NCI-H1092 treated with DMSO at 0.1 percent for 48 hours (cell line): ENCODE measurements at places on chromosomes 16 and 17.
A peak's percentile ranks its signal among the peaks of the same experiment; 100 is the strongest.

DNA sequence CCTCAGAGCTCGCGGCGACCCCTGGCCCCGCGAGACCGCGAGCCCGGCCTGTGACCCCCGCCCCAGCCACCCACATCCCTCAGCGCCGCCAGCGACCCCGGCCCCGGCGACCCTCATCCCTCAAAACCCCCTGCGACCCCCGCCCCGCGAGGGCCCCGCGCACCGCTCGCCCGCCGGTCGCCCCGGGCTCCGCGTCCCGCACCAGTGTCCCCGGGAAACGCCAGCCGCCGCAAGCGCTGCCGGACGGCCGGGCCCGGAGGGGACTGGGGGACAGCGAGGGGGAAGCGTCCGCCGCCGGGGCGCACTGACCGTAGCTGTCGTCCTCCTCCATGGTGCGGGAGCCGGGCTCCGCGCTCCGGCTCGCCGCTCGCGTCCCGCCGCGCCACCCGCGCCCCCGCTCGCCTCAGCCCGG, at the start of gene CYTH1:
TSS of gene CYTH1 (minus strand) at position 381 of the 412 bp plus-strand sequence. CDS start at position 331, 50 bp downstream.
- DNase-seq: no peak

DNA sequence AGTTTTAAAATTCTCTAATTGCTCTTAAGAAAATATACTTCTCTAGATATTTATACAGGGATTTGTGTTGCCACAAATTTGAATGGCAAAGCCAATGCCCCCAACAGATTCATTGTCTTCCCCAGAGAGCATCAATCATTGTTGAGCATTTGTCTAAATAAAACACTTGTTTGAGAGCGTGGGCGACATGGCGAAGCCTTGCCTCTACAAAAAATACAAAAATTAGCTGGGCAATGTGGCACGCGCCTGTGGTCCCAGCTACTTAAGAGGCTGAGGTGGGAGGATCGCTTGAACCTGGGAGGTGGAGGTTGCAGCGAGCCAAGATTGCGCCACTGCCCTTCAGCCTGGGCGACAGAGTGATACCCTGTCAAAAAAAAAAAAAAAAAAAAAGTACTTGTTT, 13.4 kb upstream of the SRSF1 start:
- no peak for DNase-seq

DNA sequence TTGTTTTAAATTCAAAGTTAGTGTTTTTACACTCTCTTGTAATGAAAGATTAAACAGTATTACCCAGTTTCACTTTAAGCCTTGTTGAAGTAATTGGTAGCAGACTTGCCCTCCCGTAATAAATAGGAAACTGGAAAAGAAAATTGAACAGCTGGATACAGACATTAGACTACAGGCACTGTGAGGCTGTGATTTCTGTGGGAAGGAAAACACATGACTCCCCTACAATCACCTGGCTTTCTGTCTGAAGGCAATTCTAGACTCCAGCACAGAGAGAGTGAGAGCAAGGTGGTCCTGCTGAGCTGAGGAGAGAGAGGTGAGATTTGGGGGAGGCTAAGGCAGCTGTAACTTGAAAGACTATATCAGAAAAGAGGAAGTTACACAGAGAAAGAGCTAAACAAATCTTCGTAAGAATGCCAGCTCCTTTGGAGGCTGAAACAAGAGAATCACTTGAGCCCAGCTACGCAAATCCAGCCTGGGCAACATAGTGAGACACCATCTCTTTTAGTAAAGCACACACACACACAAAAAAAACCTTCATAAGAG, 57.8 kb upstream of the CDYL2 start:
- no peak for DNase-seq

GRCh38 chr16:27576729-27577128, 26.8 kb downstream of the KATNIP start:
- no peak for DNase-seq

GRCh38 chr16:85041219-85042166, 13.9 kb downstream of the KIAA0513 start:
- DNase-seq: peak; percentile 56

GRCh38 chr17:67717192-67717623, 528 bp upstream of the NOL11 start:
- no peak for DNase-seq

DNA sequence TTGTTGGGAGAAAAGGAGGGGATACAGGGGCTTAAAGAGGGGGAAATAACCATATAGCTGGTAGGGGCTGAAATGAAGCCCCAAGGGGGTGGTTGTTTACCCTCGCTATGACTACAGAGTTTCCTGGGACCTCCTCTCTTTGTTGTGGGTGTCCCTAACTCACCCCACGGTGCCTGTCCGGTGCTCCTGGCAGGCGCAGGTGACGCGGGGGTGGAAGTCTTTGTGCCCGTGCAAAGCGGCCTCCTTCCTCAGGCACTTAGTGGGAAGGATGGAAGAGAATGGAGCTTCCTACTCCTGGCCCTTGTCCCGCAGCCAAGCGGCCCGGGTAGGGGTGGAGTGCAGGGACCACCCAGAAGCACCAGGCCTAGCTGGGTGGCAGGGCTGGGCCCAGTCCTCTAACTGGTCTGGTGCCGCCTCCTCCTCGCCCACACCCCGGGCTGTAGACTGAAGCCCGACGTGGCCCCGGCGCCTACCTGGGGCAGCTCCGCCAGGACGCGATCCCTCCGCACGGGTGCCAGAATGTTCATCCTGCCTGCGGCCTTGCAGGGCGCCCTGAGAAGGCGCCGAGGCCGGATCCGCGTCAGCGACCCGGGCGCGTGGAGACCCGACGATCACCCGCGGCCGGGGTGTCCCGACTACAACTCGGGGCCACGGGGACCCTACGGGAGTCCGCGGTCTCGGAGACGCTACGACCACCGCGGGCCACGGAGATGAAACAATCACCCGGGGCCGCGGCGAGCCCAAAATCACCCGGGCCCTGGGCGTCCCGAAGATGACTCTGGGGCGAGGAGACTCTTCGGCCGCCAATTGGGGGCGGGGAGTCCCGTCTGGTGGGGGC, 709 bp downstream of the RAB34 start:
- DNase-seq: no peak

- peak; percentile 42 for DNase-seq
Measured at GRCh38 chr17:3012926-3013581, 50.4 kb downstream of the OR1D5 start.

GRCh38 chr16:17222871-17223401, 247.8 kb downstream of the XYLT1 start:
- DNase-seq: peak; percentile 16

DNA sequence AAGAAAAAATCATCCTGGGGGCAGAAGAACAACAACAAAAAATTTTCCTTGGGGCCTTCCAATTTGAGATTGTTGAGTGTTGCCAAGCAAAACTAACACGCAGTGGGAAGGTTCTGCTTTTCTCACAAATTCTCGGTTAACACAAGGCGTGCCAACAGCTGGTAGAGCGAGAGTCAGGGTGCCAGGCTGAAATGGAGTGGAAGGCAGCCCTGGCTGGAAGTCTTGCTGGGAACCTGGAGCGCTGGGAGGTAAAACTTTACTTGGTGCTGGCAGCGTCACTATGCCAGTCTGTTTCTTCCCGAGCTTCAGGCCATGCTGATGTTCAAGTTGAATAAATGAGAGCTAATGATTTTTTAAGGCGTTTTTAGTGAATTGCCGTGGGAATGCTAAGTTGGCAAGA, 189.4 kb downstream of the WWOX start:
- DNase-seq: no peak

- DNase-seq: no peak
Measured at GRCh38 chr17:82237746-82238471, 9.1 kb downstream of the SLC16A3 start.

- peak; percentile 26 for DNase-seq
Measured at GRCh38 chr16:2498531-2499253, 15.1 kb upstream of the ATP6V0C start.

DNA sequence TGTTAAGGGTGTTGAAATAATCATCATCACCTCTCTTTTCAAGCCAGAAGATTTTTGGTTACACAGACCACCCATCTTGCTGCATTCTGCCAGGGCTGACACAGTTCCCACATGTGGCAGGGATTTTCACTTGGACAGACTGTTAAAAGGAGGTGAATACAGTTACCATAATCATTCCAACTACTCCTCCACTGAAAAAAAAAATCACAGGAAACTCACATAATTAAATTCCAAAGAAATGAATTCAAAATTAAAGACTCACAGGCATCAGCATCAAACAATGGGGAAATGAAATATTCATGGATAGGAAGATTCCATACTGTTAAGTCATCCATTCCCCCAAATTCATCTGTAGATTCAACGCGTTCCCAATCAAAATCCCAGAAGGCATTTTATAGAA, 209.4 kb downstream of the MRTFB start:
- no peak for DNase-seq

GRCh38 chr17:13099926-13100325, 82.1 kb upstream of the ELAC2 start:
- no peak for DNase-seq

DNA sequence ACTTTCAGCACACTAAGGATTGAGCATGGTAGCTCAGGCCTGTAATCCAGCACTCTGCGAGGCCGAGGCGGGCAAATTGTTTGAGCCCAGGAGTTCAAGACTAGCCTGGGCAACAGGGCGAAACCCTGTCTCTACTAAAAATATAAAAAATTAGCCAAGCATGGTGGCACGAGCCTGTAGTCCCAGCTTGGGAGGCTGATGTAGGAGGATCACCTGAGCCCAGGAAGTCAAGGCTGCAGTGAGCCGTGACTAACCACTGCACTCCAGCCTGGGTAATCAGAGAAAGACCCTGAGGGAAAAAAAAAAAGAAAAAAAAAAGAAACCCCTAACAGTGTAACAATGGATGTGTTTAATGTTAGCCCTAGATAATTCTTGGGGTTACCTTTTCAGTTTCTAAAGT, 24.0 kb downstream of the PARN start:
- DNase-seq: no peak
